Bronchus fibroblast of lung (primary cell): ENCODE measurements at places on chromosomes 3 and 15. TPM values are rescaled to one million over a fixed set of nuclear protein-coding genes. Genes with fewer than 3 reads are reported as not detected.

Gene SOX14
- total RNA-seq, result not detected in 2 replicates

Gene COL8A1
- 84.6 and 85.7 TPM in 2 replicates for total RNA-seq

Gene GPR149
- not detected in 2 replicates for total RNA-seq

Gene RGMA
- total RNA-seq, result 3.6 and 5.7 TPM in 2 replicates

Gene SEMA4B
- 10.7 and 12.4 TPM in 2 replicates for total RNA-seq

Gene MYZAP
- total RNA-seq, result 0.15 and 0.17 TPM in 2 replicates

Gene BTBD1
- 73.6 and 78.0 TPM in 2 replicates for total RNA-seq

Gene DOCK3
- total RNA-seq, result under 0.01 TPM in 2 replicates

Gene LPCAT4
- total RNA-seq, result 10.8 and 12.6 TPM in 2 replicates

Gene DTWD1
- total RNA-seq, result 13.1 and 15.3 TPM in 2 replicates

Gene TMEM266
- total RNA-seq, result under 0.01 TPM in 1 of 2 replicates, not detected in the other

Gene C3orf85
- total RNA-seq, result not detected in 2 replicates

Gene LOXL1
- 112 and 113 TPM in 2 replicates for total RNA-seq

Gene ROPN1
- total RNA-seq, result not detected in 2 replicates

Gene CYP1A2
- total RNA-seq, result not detected in 2 replicates

Gene GPR87
- total RNA-seq, result 0.17 and 1.2 TPM in 2 replicates

Gene SNTN
- total RNA-seq, result not detected in 2 replicates

Gene GOLGA8B
- total RNA-seq, result 13.1 and 16.8 TPM in 2 replicates

Gene CTXN2
- not detected in 2 replicates for total RNA-seq

Gene CCDC54
- not detected in 2 replicates for total RNA-seq

Gene CMTM7
- total RNA-seq, result 15.5 and 15.9 TPM in 2 replicates

Gene CCDC13
- total RNA-seq, result 1.2 and 2.7 TPM in 2 replicates

Gene ZNF502
- 1.6 and 1.7 TPM in 2 replicates for total RNA-seq

Gene TMEM207
- not detected in 2 replicates for total RNA-seq

Gene LRRC15
- total RNA-seq, result not detected in 2 replicates

Gene AADAC
- not detected in 2 replicates for total RNA-seq

Gene MAP6D1
- 3.2 and 3.6 TPM in 2 replicates for total RNA-seq

Gene LRTM1
- not detected in 2 replicates for total RNA-seq

Gene GPR27
- not detected in 2 replicates for total RNA-seq

Gene ZIC4
- total RNA-seq, result not detected in 2 replicates

Gene PTH1R
- total RNA-seq, result 0.34 and 0.59 TPM in 2 replicates

Gene IMPG2
- total RNA-seq, result under 0.01 TPM in 2 replicates

Gene NMNAT3
- 0.84 and 1.8 TPM in 2 replicates for total RNA-seq

Gene TMC3
- total RNA-seq, result not detected in 2 replicates

Gene TEX55
- not detected in 2 replicates for total RNA-seq

Gene GOLGA8S
- not detected in 2 replicates for total RNA-seq

Gene LRRN1
- 0.17 and 0.30 TPM in 2 replicates for total RNA-seq

Gene STRA6
- 0.17 and 0.30 TPM in 2 replicates for total RNA-seq

Gene AGBL1
- not detected in 2 replicates for total RNA-seq

Gene GOLGA8M
- total RNA-seq, result not detected in 2 replicates

Gene PML
- 25.1 and 39.2 TPM in 2 replicates for total RNA-seq

Gene CCDC39
- total RNA-seq, result not detected in 2 replicates
